Diencephalon (tissue), 1 donor: ENCODE measurements at places on chromosomes 7 and 10. TPM values are rescaled to one million over a fixed set of nuclear protein-coding genes. Genes with fewer than 3 reads are reported as not detected.

The GRB10 gene
- total RNA-seq, result 80.3 TPM

The FGL2 gene
- total RNA-seq, result 2.3 TPM

The CCDC3 gene
- 16.6 TPM for total RNA-seq

The GBX1 gene
- 1.6 TPM for total RNA-seq

The HABP2 gene
- total RNA-seq, result 0.23 TPM

The HTRA1 gene
- total RNA-seq, result 64.1 TPM

The CREB3L2 gene
- total RNA-seq, result 2.8 TPM
